ENCODE measurements at places on chromosomes 4 and X.

DNA sequence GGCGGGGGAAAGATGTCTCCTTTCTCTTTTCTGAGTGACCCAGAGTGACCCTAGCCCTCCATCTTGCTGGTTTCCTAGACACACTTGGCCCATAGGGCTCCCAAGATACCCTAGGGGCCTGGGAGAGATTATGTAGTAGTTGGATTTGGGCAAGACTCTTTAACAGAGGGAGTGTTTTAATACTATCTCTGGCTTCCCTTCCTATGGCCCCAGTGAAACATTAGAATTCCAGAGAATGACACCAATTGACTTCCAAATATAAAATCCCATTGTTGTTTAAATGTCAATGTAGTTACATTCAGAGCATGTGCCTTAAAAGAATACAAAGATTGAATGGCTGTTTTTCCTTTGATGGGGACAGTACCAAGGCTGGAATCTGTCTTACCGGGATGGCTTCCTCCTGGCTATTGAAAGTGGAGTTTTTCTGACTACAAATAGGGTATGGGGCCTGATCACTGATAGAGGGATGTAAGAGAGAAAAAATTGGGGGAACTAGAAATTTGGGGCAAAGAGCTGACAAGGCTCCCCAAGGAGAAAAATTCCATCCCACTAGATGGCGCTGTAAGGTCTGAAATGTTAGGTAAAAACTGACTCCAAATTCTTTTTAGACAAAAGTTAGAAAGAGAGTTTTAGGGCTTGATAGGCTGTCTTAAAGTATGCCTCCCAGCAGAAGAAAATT, 10.7 kb downstream of the TENT5D start:
- no peaks in the 10 kb centered on the region for H3K4me1 ChIP-seq
- peak; percentile 14 for DNase-seq
- H3K36me3 ChIP-seq = no peaks in the 10 kb centered on the region
- H3K4me3 ChIP-seq = no peak overlapping the region
- H3K27ac ChIP-seq = no peak overlapping the region
- H3K27me3 ChIP-seq = no peaks in the 10 kb centered on the region

DNA sequence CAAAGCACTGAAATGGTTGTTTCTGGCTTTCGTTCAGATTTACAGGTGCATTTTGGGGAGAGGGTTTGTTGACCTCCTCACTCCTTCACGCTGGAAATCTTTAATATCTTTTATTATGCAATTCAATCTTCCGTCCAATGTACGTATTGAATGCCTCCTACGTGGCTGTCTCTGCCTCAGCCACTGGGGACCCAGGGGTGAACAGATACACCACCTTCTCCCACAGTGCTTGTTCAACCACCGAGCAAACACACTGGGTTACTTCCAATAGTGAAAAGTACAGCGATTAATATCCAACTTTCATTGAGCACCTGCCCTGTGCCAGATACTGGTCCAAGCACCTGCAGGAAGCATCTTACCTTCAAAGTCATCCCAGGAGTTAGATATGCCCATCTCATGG, 52.1 kb downstream of the NYX start:
- H3K27me3 ChIP-seq = no peaks in the 10 kb centered on the region
- DNase-seq = no peak
- no peaks in the 10 kb centered on the region for H3K36me3 ChIP-seq

DNA sequence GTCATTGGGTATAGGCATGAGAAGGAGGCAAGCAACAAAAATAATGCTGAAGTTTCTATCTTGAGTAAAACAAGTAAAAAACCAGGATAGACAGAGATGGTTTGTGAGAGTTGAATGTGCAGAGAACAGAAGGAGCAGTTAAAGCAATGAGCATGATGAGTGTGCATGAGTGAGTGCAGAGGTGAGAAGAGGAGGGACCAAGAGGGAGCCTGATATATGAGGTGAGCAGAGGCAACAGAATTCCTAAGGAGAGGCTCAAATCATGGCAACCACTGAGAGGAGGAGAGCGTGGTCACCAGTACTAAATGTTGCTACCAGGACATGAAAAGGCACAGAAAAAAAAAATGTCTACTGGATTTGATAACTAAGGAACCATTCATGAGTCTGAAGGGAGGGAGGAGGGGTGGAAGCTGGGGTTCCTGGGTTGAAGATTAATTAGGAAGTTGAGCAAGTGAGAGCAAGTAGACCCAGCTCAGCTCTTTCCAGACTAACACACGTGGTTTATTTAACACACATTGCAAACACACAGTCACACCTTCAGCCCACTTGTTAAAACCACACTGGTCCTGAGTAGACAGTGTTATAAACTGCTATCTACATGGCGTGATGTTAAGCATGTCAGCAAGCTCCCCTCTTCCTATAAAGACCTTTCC, 69.0 kb upstream of the IQCM start:
- DNase-seq = no peak
- peaks cover 4% of the 10 kb centered on the region for H3K27me3 ChIP-seq
- H3K4me3 ChIP-seq = no peak overlapping the region

- DNase-seq = no peak
- no peaks in the 10 kb centered on the region for H3K27me3 ChIP-seq
- no peaks in the 10 kb centered on the region for H3K4me1 ChIP-seq
- H3K36me3 ChIP-seq = no peaks in the 10 kb centered on the region
Measured at GRCh38 chrX:85815203-85815751, 232.1 kb downstream of the CHM start.

DNA sequence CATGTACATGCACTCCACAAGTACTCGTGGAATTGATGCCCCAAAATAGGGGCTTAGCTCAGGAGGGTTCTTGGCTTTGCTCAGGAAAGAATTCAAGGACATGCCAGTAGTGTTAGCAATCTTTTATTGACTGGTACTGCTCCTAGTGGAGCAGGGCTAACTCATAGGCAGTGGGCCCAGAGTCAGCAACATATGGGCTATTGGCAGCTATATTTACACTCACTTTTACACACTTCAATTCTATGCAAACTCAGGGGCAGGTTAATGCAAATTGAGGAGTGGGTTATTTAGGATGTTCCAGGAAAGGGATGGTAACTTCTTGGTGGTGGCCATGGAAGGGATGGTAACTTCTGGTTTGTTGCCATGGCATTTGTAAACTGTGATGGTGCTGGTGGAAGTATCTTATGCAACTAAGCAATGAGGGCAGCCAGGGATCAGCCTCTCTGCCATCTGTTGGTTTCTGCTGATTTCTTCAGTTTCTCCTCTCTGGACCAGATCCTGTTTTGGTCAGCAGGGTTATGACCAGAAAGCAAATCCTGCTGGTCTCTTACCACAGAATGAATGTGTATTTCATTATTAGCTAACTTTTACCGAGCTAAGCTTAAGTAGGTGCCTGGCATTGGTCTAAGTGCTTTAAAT, 69.2 kb upstream of the FAT1 start:
- no peaks in the 10 kb centered on the region for H3K4me1 ChIP-seq
- H3K27me3 ChIP-seq = no peaks in the 10 kb centered on the region
- H3K36me3 ChIP-seq = no peaks in the 10 kb centered on the region
- H3K27ac ChIP-seq = no peak overlapping the region
- no peak for DNase-seq

DNA sequence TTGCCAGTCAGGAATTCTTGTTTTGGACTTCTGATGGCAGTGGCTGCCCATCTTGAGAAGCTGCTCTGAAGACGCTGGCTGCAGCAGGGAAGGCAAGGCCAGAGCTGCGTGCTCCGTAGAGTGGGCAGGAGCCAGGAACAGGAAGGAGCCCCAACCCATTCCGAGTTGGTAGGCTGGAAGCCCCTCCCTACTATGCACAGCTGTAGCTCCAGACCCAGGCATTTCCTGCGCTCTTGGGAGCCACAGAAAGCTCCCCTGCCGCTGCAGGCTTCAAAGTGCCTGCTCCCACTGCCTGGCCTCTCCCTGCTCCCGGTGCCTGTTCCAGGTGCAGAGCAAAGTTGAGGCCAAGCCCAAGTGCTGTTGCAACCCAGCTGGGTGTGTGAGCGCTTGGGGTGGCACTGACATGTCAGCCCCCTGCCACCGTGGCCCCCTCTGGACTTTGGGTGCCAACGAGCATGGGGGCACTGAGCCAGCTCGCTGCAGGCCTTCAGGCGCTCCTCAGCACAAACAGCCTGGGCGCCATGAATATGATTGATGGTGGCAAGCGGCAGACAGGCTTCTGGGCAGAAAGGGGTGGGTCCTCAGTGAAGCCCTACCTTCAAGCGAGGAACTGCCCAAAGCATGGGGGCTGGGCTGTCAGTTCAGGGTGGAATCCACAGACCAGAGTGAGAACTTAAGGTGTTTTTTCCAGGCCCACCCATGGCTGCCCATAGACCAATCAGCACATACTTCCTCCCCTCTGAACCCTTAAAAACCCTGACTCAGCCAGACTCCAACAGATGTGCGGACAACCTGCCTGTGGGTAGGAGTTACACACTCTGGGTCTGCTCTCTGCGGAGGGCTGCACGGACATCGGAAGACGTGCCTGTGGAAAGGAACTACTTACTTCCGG, 677.2 kb upstream of the INTU start:
- H3K4me1 ChIP-seq = no peaks in the 10 kb centered on the region
- no peaks in the 10 kb centered on the region for H3K27me3 ChIP-seq
- H3K4me3 ChIP-seq = no peak overlapping the region
- no peak overlapping the region for H3K27ac ChIP-seq
- no peak for DNase-seq
- no peaks in the 10 kb centered on the region for H3K36me3 ChIP-seq

DNA sequence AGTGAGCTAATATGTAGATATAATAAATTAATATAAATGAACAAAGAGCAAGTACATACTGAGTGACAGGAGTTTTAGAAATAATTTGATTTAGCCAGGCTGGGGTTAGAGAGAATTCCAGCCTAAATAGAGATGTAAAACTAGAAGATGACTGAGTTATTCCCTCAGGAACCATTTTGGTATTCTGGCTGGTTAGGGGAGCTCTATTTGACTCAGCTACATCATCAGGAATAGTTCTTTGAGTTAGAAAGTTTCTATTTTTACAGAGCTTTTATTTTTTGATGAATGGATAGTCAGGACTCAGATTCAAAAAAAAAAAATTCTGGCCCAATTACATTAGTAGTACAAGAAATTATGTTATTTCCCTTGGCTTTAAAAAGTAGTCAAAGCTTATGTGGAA, 180.4 kb upstream of the MID1 start:
- H3K27ac ChIP-seq = no peak overlapping the region
- no peak overlapping the region for H3K4me3 ChIP-seq
- no peaks in the 10 kb centered on the region for H3K36me3 ChIP-seq

DNA sequence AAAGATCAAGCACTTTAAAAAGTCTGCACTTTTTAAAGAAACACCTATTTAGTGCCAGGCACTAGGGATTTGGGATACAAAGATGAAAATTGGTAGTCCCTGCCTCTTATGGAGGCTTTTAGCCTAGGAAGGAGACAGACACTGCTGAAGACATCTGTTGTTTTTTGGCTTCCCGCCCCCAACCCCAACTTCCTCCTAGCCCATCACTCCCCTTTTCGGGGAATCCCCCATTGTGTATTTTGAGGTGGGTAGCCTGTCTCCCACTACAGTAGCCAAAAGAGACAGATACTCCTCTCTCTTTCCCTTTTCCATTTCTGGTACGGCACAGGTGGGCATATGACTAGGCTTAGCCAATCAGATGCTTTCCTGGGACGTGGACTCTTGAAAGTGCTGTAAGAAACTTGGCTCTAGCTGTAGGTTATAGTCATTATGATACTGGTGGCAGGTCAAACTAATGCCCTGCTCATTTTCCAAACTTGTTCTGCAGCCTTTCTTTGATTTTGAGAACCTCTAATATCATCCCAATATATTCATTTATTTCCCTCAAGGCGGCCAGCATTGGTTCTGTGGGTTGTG, 194.6 kb upstream of the RBPJ start:
- no peak overlapping the region for H3K4me3 ChIP-seq
- no peak for DNase-seq
- no peak overlapping the region for H3K27ac ChIP-seq
- H3K36me3 ChIP-seq = no peaks in the 10 kb centered on the region

- H3K4me1 ChIP-seq = peaks cover 13% of the 10 kb centered on the region
- no peak for DNase-seq
- H3K4me3 ChIP-seq = no peak overlapping the region
- H3K27ac ChIP-seq = no peak overlapping the region
- H3K27me3 ChIP-seq = no peaks in the 10 kb centered on the region
Measured at GRCh38 chrX:40247382-40247781, 149.6 kb upstream of the BCOR start.

GRCh38 chr4:52889354-52889753, 27.2 kb downstream of the RASL11B start:
- peaks cover 16% of the 10 kb centered on the region for H3K4me1 ChIP-seq
- DNase-seq = no peak
- H3K36me3 ChIP-seq = peaks cover 43% of the 10 kb centered on the region
- H3K27ac ChIP-seq = no peak overlapping the region

DNA sequence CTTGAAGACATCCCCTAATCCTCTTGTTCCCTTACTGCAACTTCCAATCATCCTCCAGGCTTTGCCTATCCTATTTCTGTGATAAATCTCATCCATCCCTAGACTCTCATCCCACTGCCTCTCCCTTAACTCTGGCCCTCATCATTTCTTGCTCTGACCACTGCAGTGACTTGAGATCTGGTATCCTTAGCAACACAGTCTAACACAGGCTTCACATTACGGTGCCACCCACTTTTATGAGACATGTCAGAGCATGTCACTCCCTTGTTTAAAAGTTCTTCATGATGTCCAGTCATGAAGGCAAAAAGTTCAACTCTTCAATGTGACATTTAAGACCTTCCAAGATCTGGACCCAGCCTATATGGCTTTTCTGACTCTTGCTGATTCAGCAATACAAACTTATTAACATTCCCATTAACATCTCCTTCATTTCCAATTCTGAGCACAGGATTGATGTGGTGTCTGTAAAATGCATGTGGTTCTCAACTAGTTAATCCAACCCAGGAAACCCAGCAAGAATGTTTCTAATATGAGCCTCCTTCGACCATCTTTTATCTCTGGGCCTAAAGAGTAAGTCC, 64.0 kb downstream of the OR13H1 start:
- H3K27ac ChIP-seq = no peak overlapping the region
- H3K4me3 ChIP-seq = no peak overlapping the region
- no peaks in the 10 kb centered on the region for H3K4me1 ChIP-seq
- DNase-seq = no peak

DNA sequence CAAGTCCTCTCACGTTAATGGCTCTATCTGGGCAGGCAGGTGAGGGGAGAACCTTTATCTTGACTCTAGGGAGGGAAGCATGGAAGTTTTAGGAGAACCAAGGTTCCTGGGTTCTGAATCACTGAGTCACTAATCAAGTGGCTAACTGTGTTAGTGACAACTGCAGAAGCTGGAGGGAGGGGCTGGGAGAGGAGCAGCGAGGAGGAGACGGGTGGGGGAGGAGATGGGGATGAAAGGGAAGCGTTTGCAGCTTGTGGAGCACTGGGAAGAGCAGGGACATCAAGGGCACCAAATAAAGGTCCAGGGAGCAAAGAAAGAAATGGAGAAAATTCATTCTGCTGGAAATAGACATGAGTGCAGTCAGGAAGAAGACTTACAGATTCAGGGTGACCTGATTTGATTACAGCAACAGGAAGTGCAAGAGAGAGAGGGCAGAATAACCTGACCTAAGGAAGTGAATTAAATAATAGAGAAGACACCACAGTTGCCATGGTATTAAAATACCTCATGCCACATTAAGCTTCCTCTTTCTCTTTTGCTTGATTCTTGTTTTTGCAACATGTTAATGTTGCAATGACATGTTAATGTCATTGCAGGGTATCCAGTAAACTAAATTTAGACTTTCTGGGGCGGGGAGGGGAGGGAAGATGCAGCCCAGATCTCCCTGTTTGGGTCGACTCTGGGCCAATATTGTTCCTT, 4.5 kb upstream of the SETD7 start:
- no peak overlapping the region for H3K27ac ChIP-seq
- no peaks in the 10 kb centered on the region for H3K27me3 ChIP-seq
- H3K36me3 ChIP-seq = peaks cover 4% of the 10 kb centered on the region
- H3K4me3 ChIP-seq = no peak overlapping the region
- DNase-seq = no peak

GRCh38 chr4:106039796-106040195, 144.5 kb downstream of the NPNT start:
- H3K4me1 ChIP-seq = no peaks in the 10 kb centered on the region
- H3K27me3 ChIP-seq = no peaks in the 10 kb centered on the region
- no peak overlapping the region for H3K27ac ChIP-seq
- H3K36me3 ChIP-seq = peaks cover 2% of the 10 kb centered on the region
- no peak overlapping the region for H3K4me3 ChIP-seq
